ENCODE measurements at places on chromosomes 16 and 17. TPM values are rescaled to one million over a fixed set of nuclear protein-coding genes. Genes with fewer than 3 reads are reported as not detected.

The KRT12 gene
- total RNA-seq: not detected

The KCNJ2 gene
- 48.1 TPM for total RNA-seq

- H3K27ac ChIP-seq: no peak overlapping the region
- H3K36me3 ChIP-seq: no peaks in the 10 kb centered on the region
- no peaks in the 10 kb centered on the region for H3K4me1 ChIP-seq
- H3K4me3 ChIP-seq: no peak overlapping the region
- H3K27me3 ChIP-seq: no peaks in the 10 kb centered on the region
- DNase-seq: no peak
Measured at GRCh38 chr17:14311981-14312380, 11.1 kb downstream of the HS3ST3B1 start.

The ACD gene
- 9.2 TPM for total RNA-seq

GRCh38 chr17:78013683-78014467, 55.4 kb downstream of the TNRC6C start:
- no peaks in the 10 kb centered on the region for H3K27me3 ChIP-seq
- no peak overlapping the region for H3K27ac ChIP-seq
- no peaks in the 10 kb centered on the region for H3K4me1 ChIP-seq

Data from fibroblast of lung (primary cell).